ENCODE measurements at places on chromosomes 6 and 20. TPM values are rescaled to one million over a fixed set of nuclear protein-coding genes. Genes with fewer than 3 reads are reported as not detected.

SEMG1 gene
- total RNA-seq, result not detected

ZNFX1 gene
- total RNA-seq, result 6.6 TPM

TBXT gene
- not detected for total RNA-seq

TMEM200A gene
- 4.9 TPM for total RNA-seq

TAPBP gene
- total RNA-seq, result 31.0 TPM

GRCh38 chr20:62632575-62633090 is 9.7 kb upstream of the SLCO4A1 start:
- no peak for DNase-seq

GRCh38 chr6:87798393-87799278 is 96.6 kb upstream of the AKIRIN2 start:
- DNase-seq, result no peak

- DNase-seq, result no peak
Measured at GRCh38 chr20:62457831-62458230, 18.0 kb downstream of the GATA5 start.

GRCh38 chr6:148518511-148519156 is 176.0 kb downstream of the SASH1 start:
- DNase-seq, result no peak

- DNase-seq, result no peak
Measured at GRCh38 chr6:112237066-112237465, 17.3 kb downstream of the LAMA4 start.

DNA sequence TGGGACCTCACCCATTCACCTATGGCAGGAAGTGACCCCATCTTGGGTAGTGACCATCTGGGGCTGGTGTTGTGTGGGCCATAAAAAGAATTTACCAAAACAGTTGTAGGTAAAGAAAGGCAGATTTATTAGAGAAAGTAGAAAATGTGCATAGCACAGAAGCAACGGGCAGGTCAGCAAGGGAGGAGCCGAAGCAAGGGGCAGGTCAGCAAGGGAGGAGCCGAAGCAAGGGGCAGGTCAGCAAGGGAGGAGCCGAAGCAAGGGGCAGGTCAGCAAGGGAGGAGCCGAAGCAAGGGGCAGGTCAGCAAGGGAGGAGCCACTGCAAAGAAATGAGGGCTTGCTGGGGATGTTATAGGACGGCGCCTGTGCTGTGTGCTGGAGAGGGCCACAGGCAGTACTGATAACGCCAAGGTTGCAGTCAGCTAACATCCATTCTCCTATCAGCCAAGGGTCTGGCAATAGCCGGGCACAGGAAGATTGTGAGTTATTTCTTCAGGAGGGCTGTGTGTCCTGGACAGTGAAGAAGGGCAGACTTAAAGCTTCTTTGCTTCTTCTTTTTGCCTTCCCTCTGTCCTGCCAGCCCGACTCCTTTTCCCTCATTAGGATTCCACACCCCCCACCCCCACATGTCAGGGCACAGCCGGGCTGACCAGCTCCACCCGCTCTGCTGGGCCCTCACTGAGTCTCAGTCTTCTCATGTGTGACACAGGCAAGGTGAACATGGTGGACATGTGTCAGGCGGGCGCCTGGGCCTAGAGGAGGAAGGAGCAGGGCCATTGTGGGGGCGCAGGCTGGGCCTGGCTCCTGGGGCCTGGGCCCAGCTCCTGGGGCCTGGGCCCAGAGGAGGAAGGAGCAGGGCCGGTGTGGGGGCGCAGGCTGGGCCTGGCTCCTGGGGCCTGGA is 31.6 kb upstream of the CHRNA4 start:
- peak; percentile 3 for DNase-seq

- DNase-seq, result no peak
Measured at GRCh38 chr6:44041461-44042260, 85.6 kb downstream of the MRPL14 start.

GRCh38 chr20:48178633-48179032 is 393.4 kb upstream of the SULF2 start:
- no peak for DNase-seq

GRCh38 chr6:52522151-52522626 is 54.7 kb downstream of the TRAM2 start:
- no peak for DNase-seq

- no peak for DNase-seq
Measured at GRCh38 chr6:111032484-111033140, 50.8 kb downstream of the RPF2 start.

- no peak for DNase-seq
Measured at GRCh38 chr20:15020845-15021244, 683.4 kb upstream of the FLRT3 start.

- no peak for DNase-seq
Measured at GRCh38 chr6:23823421-23823820, 302.6 kb upstream of the NRSN1 start.

GRCh38 chr6:38646166-38646878 is 6.6 kb upstream of the BTBD9 start:
- DNase-seq, result no peak

DNA sequence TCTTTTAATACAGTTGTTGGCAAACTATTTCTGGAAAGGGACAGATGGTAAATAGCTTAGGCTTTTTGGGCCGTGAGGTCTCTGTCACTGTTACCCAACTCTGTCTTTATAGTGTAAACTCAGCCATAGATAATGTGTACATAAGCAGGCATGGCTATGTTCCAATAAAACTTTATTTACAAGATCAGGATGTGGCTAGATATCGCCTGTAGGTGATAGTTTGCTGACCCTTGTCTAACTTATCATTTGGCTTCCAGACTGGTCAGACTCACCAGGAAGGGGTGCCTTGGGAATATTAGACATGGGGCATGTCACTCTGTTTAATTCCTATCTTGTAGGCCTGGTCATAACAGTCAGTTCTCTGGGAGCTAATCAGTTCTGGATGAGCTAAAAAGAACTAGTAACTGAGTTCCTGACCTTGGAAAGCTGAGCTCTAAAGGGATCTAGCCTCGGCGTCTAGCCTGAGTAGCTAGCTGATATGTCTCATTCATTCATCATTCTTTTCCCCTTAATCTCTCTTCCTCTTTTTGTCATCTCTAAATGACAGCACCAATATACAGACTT is 163.6 kb downstream of the SLC16A10 start:
- no peak for DNase-seq

DNA sequence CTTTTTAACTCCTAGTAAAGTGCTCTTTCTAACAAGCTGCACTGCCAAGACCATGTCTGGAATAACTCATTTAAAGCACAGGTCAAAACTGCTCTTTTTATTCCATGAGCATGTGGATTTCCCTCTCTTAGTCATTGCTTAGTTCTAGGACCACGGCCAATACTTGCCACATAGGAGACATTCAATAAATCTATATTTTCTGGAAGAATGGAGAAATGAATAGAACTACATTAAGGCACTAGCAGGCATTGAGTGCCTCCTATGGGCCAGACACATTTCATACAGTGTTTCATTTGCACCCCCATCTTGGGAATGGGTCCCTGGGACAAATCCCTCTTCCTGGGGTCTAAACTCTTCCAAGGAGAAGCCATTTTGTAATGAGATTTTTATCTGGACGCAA is 552.8 kb upstream of the CITED2 start:
- DNase-seq, result no peak

DNA sequence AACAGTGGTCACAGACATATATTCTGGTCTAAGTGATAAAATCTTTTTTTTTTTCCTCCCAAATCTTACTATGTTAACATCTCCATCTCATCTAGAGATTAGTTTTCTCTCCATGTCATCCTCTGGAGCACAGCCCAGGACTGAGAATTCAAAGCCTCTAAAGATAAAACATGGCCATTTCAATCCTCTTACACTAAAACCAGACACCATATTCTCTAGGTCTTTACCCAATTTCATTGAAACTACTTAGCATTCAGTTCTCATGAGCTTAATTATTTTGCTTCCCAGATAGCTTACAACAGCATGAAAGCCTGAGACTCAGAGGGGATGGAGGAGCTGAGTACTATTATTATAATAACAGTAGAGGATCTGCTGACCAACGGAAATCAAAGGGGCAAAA is 92.7 kb downstream of the FARS2 start:
- no peak for DNase-seq

DNA sequence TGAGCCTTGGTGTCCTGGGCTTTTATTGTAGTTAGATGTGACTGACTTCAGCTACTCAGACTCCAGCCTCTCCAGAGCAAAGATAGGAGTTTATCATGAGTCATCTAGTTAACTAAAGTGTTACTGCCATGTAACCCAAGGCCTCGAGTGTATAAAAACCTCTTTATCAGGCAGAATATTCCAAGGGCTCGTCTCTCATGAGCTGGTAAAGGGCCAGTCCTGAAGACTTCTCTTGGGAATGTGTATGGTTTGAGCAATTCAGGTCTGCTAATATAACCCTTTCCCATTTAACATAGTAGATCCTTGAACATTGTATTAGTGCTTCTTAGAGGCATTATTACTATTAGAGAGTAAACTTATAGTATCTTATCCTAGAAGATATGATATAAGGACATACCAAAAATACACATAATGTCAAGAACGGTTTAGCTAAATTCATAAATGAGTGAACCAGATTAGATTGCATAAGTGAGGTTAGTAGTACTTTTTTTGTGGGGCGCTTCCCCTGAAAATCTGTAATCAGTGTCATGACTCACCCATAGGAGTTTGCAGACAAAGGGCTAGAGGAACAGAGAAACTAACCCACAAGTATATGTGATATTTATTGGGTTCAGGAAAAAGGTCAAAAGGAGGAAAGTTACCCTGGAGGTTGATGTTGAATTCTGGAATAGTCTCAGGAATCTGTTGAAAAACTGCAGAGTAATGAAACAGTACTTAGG is 16.0 kb downstream of the DSE start:
- no peak for DNase-seq

GRCh38 chr6:103277936-103278335 is 1581.8 kb downstream of the HACE1 start:
- no peak for DNase-seq

DNA sequence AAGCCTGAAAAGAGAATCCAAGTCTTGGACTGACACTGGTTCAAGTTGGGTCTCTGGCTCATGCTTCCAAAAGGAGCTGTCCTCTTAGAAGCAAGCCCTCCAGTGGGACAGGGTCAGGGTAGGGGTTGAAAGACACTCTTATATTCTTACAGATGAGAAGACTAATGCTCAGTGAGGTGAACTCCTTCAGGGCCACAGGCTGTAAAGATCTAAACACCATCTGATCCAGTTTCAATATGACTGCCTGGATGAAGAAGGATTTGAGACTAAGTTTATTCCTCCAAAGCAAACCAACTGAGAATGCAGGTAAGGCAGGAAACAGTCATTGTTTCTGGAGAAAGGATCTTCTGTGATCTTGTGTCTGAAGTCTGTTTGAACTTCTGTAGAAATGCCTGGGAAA is 99.0 kb upstream of the TAB2 start:
- DNase-seq, result no peak

DNA sequence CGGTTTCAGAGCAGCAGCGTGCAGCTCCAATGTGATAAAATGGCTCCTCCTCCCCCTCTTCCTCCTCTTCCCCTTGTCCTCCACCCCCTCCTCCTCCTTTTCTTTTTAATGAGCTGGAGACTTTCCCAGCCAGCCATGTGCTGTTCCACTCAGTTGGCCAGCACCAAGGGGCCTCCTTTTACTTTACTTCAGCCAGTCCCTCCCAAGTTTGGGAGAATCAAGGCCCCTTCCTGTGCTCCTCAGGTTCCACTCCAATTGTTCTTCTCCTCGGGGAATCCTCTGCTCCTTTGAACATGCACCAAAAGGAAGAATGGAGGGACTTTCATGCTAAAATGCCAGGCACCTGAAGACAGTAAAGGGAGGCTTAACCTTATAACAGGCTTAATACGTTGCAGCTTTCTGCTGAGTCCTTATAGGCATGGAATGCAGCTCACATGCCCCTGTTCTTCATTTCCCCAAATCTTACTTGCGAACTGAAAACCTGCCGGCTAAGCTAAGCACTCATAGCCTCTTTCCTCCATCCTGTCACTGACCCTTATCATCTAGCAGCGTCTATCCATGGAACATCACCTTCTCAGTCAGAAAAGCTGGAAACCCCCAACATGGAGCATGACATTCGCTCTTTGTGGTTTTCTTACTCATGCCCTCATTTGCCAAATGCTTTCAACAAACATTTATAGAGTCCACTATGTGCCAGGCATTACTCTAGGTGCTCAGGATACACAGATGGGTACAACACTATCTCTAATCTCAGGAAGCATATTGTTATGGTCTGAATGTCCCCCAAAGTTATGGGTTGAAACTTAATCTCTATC is 170.6 kb downstream of the PHACTR1 start:
- no peak for DNase-seq

GRCh38 chr6:139638179-139638941 is 263.9 kb upstream of the CITED2 start:
- no peak for DNase-seq

DNA sequence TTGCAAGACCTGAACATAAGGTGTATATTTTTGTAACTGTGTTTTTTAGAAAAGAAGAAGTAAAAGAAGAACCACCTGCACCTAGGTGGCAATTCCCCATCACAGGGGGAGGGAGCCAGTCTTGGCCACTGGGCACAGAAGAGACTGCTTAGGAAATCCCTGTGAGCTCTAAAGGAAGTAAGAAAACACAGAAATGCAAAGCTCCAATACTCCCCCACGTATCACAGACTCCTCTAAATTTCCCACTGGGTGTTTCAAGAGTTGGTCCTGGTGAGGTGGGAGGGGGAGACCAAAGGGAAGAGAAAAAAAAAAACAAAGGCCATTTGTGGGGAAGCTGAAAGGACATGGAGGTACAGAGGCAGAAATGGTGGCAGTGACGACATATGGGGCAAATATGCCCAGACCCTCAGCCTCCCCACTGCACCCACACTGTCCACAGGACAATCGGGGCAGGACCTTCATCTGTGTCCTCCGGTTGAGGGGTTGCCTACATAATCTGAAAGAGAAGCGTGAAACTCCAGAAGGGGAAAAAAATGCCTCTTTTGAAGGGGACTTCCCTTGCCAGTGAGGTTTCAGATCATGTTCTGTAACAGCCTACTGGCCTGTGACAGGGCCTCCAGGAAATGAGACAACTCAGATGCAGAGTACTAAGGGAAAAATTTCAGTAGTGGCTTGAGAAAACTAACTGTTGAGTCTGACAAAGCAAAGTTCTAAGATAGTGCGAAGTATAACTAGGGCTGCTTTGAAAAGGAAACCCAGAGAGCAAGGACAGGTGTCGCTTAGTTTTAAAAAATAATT is 226.2 kb upstream of the MARCKS start:
- DNase-seq, result no peak

- no peak for DNase-seq
Measured at GRCh38 chr6:147834084-147834776, 325.7 kb downstream of the SAMD5 start.

DNA sequence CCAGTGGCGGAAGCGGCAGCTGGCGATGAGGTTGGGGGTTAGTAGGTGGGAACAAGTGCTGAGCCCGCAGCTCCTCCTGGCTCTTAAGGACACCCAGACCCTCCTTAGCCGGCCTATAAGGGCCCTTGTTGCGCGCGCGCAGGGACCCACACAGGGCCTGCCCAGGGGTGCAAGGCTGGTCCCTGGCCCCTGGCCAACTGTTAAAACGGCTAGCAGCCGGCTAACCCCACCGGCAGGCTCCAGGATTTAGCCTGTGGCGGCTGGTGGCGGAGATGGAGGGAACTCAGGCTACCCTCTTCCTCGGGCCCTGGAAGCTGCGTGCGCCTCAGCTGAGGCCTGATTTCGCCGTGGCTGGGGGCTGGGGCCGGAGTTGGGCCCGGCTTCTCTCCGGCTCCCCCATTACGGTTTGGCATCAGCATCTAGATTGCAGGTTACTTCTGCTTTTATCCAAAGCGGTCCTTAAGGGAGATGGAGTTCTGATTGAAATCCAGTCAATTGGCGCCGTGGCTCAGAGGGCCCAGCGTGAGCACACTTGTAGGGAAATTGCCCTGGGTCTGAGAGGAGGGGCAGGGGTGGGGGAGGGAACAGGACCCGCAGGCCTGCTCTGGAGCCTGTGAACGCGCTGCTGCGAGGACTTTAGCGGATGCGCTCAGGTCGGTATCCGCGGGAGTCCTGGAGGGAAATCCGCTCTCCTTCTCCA is 36.9 kb upstream of the CCDC167 start:
- DNase-seq, result no peak

All from pancreas (tissue), 10 donors.